ENCODE measurements at places on chromosomes 1 and 21. TPM values are rescaled to one million over a fixed set of nuclear protein-coding genes. Genes with fewer than 3 reads are reported as not detected.

SPATA46 gene
- not detected for total RNA-seq

DNA sequence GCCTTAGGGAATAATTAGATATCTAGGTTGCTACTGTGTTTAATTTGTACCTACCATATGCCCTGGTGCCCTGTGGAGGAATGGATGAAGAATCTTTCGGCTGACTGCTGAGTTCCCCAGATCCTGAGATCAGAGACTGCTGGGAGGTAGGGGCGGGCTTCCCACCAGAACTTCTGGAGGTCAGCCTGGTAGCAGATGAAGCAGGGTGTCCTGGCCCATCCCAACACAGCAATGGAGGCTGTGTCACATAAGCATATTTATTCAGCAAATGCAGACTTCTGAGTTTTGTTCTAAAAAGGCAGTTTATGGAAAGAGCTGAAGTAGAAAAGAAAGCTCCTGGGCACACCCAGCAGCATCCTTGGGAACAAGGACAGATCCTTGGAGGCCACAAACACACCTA lies 74.0 kb downstream of the KRTAP19-8 start:
- no peaks in the 10 kb centered on the region for H3K36me3 ChIP-seq
- H3K27ac ChIP-seq: no peak overlapping the region
- H3K27me3 ChIP-seq: no peaks in the 10 kb centered on the region
- H3K4me3 ChIP-seq: no peak overlapping the region
- no peak for DNase-seq
- H3K4me1 ChIP-seq: no peaks in the 10 kb centered on the region

GRCh38 chr1:67978890-67979516 lies 71.4 kb downstream of the DIRAS3 start:
- H3K4me3 ChIP-seq: no peak overlapping the region
- H3K27ac ChIP-seq: no peak overlapping the region
- H3K4me1 ChIP-seq: peaks cover 9% of the 10 kb centered on the region
- no peaks in the 10 kb centered on the region for H3K36me3 ChIP-seq
- no peaks in the 10 kb centered on the region for H3K27me3 ChIP-seq

DNA sequence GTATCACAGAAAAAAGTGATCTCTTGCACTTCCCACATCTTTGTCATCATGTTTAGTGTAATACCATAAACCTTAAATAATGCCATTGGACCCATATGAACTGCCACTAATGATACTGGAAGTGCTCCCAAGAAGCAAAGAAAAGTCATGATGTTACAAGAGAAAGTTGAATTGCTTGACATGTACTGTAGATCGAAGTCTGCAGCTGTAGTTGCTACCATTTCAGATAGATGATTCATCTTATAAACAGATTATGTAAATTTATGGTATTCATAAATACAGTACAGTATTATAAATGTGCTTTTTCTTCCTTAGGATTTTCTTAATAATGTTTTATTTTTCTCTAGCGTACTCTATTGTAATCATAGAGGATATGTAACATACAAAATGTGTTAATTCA lies 30.1 kb upstream of the LAMC2 start:
- no peaks in the 10 kb centered on the region for H3K27me3 ChIP-seq
- H3K27ac ChIP-seq: no peak overlapping the region
- H3K4me1 ChIP-seq: no peaks in the 10 kb centered on the region
- H3K4me3 ChIP-seq: no peak overlapping the region

DNA sequence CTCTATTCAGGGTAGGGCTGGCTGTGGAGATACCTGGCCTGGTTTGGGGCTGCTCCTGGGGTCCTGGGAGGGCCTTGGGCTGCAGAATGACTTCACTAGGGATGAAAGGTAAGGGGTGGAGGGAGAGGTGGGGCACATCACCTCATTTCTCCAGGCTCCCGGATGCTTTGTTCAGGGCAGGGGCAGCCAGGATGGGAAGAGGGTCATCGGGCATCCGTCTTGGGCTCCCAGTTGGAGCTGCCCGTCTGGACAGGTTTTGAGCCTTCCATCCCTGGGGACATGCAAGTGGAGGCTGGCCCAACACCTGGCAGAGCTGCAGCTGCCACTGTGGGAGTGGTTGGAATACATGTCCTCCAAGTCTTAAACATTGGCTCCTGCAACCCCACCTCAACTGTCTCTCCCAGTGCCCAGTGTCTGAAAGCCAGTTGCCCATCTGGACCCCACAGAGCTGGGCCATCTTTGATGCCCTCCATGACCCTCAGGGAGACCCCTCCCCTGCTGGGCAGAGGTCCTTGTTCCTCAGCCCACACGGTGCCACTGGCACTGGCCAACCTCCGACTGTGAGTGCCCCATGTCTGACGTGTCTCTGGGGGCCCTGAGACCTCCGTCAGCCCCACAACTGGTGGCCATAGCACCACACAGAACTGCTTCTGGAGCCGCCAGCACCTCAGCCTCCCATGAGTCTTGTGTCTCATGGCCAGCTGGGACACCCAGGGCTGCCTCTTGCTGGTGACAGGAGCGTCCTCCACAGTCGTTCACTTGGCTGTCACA lies 52.8 kb downstream of the TRIM11 start:
- no peak overlapping the region for H3K4me3 ChIP-seq
- DNase-seq: peak; percentile 4
- peaks cover 15% of the 10 kb centered on the region for H3K4me1 ChIP-seq
- no peaks in the 10 kb centered on the region for H3K27me3 ChIP-seq
- no peaks in the 10 kb centered on the region for H3K36me3 ChIP-seq
- H3K27ac ChIP-seq: no peak overlapping the region

GRCh38 chr21:45827302-45827692 lies 154.3 kb upstream of the COL6A1 start:
- peaks cover 16% of the 10 kb centered on the region for H3K27me3 ChIP-seq
- H3K36me3 ChIP-seq: no peaks in the 10 kb centered on the region
- no peak overlapping the region for H3K27ac ChIP-seq
- DNase-seq: no peak
- H3K4me3 ChIP-seq: no peak overlapping the region

- H3K27ac ChIP-seq: peak overlapping the region; percentile 98
- peak overlapping the region; percentile 79 for H3K4me3 ChIP-seq
- no peaks in the 10 kb centered on the region for H3K27me3 ChIP-seq
Observed at GRCh38 chr1:116373431-116374352, 648 bp downstream of the ATP1A1 start.

DNM3 gene
- 2.6 TPM for total RNA-seq

- H3K4me1 ChIP-seq: no peaks in the 10 kb centered on the region
- no peaks in the 10 kb centered on the region for H3K36me3 ChIP-seq
- H3K4me3 ChIP-seq: no peak overlapping the region
- DNase-seq: no peak
Observed at GRCh38 chr1:245591346-245592188, 436.8 kb downstream of the KIF26B start.

DNA sequence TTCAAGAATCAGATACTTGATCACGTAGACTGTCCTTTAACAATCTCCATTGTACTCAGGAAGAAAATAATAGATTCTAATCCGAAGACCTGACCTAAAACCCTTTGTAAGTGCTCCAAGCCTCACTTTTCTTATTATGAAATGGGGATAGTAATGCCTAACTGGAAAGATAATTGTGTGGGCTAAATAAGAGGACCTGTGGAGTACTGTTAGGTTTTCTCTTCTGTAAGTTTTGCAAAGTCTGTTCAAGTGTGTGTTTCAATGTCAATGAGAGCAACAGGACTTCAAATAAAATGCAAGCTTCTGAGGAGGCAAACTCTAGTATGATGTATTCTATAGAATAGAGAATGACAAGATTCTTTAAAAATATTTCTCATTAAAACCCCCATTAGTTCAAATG lies 348.6 kb downstream of the USP25 start:
- no peak overlapping the region for H3K4me3 ChIP-seq
- H3K27ac ChIP-seq: no peak overlapping the region
- no peaks in the 10 kb centered on the region for H3K36me3 ChIP-seq
- H3K4me1 ChIP-seq: no peaks in the 10 kb centered on the region
- no peak for DNase-seq

- no peak overlapping the region for H3K27ac ChIP-seq
- peaks cover 5% of the 10 kb centered on the region for H3K4me1 ChIP-seq
- H3K36me3 ChIP-seq: no peaks in the 10 kb centered on the region
Observed at GRCh38 chr1:230754796-230755195, 7.6 kb downstream of the CAPN9 start.

- no peak overlapping the region for H3K4me3 ChIP-seq
- H3K4me1 ChIP-seq: no peaks in the 10 kb centered on the region
- H3K27ac ChIP-seq: no peak overlapping the region
- no peak for DNase-seq
- H3K36me3 ChIP-seq: no peaks in the 10 kb centered on the region
Observed at GRCh38 chr1:92927870-92928269, 33.4 kb downstream of the DIPK1A start.

CAPZA1 gene
- total RNA-seq: 23.4 TPM

DNA sequence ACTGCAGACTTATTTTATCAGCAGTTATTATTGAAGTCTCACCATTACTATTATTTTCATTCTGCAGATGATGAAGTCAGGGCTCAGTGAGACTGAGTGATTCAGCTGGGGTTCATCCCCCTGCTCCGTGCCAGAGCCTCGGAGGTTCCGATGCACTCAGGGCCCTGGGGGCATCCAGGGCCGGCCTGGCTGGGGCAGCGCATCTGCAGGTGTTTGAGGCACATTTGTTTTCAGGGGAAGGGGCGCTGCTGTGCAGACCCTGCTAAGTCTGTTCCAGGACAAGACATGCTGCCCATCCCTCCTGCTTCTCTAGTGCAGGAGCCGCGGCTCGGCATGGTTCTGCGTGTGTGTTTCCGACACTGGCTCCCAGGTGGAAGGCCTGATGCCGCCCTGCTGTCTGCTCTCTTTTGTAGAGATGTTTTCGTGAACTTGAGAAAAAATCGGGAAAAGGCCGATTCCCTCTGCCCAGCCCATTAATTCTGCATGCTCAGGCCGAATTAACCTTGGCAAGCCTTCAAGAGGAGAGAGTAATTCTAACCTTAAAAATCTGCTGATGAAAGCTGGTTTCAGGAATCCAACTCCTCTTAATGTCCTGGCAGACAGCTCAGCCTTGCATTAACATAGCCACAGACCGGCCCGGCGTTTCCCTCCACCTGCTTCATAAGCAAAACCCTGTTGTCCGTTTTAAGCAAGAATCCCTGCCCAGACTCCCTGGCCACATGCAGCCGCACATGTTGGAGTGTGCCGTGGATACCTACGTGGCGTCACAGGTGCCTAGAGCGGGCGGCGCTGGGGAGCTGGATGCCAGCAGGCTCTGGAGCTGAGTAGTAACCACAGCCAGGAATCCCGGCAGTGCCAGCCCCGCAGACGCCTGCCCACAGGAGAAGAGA lies 316.0 kb upstream of the VAMP3 start:
- no peak overlapping the region for H3K4me3 ChIP-seq
- H3K4me1 ChIP-seq: no peaks in the 10 kb centered on the region
- no peak overlapping the region for H3K27ac ChIP-seq
- H3K36me3 ChIP-seq: no peaks in the 10 kb centered on the region
- H3K27me3 ChIP-seq: no peaks in the 10 kb centered on the region

RHOU gene
- total RNA-seq: 10.8 TPM

GRCh38 chr1:36455386-36455785 lies 5.1 kb upstream of the OSCP1 start:
- H3K27ac ChIP-seq: no peak overlapping the region
- no peaks in the 10 kb centered on the region for H3K27me3 ChIP-seq
- DNase-seq: no peak
- H3K36me3 ChIP-seq: no peaks in the 10 kb centered on the region
- no peak overlapping the region for H3K4me3 ChIP-seq

TEDDM1 gene
- not detected for total RNA-seq

CDCA8 gene
- total RNA-seq: 0.14 TPM

Measured in heart right ventricle (tissue), 16 donors.